ENCODE measurements at places on chromosomes 12 and 14.

DNA sequence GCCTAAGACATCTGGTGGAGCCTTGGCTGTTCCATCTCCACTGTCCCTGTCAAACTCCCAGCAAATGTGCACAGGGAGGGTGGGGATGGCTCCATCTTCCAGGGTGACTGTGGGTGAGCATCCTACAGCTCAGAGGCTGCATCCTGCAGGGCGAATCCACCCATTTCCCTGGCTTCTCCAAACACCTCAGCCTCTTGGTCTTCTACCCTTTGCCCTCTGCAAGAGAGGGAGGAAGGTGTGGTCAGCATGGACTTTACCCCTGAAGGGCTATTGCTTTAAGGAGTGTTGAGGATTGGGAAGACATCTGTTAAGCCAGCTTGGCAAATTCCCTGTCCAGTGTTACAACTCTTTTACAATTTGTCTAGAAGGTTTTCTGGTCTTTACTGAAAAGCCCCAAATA lies 23.1 kb upstream of the DGLUCY start:
- no peak for DNase-seq

DNA sequence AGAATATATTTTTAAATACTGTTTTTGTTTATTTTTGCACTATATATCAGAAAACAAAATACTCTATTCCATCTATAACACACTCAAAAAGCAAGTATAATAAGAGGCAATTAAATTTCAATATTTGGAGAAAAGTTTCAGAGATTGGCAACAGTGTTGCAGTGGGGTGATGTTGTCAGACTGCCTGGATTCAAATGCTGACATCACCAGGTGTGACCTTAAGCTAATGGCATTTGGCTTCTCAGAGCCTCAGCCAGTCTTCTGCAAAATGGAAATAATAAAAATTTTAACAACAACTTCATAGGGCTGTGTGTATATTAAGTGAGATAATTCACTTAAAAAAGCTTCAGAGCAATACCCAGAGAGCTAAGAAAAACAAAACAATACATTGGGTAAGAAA lies 74.7 kb downstream of the TMTC1 start:
- DNase-seq, result no peak

DNA sequence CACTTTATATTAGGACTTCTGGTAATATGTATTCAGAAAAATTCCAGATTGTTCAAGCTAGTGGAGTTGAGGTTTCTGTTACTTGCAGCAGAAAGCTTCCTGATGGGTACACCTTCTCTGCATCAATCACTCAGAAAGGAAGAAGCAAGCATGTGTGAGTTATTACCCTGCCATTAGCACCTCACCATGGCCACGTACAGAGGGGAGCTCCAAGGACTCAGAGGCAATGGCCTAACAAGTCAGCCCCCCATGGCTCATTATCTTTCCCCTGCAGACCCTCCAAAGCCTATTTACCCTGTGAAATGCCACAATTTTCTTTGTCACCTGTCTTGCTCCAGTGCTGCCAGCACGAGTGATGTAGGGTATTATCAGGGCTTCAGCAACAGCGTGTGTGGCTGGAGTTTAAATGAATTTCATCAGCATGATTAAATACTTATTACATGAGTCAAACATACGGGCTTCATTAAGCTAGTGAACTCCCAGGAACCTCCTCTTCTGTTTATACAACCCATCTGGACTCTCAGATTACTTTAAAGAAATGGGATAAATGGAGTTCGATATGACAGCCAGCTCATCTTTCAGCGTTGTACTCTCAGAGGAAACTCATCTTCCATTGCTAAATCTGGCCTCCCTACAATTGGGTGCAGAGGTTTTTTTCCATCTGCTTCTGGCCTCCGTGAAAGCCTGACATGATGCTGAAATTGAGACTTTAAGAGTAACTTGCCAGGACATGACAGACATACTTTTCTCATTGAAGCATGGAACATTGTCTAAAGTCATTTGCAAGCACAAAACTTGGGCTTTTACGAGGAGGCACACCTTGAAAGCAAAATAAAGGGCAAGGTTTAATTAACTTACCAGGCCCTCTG lies 135.9 kb downstream of the TMEM30B start:
- DNase-seq, result no peak

GRCh38 chr14:51365241-51365965 lies 125.4 kb downstream of the TMX1 start:
- no peak for DNase-seq

DNA sequence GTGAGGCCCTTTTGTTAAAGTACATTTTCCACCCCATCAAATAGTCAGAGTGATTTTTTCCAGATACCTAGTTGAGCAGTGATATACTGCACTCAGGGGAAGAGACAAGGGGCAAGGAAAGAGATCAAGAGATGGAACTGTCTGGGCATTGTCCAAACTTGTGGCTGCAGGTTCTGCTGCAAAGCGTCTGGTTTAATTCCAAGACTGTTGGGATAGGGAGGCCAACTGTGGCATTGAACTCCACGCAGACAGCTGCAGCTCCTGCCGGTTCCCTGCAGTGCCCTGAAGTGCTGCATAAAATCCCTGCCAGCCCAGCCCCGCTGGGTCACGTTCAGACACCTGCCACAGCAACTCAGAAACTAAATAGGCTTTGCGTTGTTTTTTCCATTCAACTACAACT lies 30.5 kb downstream of the RPH3A start:
- no peak for DNase-seq

DNA sequence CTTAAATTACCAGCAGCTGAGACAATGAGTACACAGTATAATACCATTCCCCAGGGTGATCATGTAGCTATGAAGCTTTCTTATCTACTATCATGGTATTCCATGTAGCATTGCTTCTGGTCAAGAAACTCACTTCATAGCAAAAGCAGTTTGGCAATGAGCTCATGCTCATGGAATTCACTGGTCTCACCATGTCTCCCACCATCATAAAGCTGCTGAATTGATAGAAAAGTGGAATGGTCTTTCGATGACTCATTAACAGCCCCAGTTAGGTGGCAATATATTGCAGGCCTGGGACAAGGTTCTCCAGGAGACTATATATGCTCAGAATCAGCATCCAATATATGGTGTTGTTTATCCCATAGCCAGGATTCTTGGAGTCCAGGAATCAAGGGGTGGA lies 553.7 kb downstream of the FOXG1 start:
- no peak for DNase-seq

All from smooth muscle cell of the brain vasculature (primary cell).